Daoy (cell line): ENCODE measurements at places on chromosomes 7 and 10. TPM values are rescaled to one million over a fixed set of nuclear protein-coding genes. Genes with fewer than 3 reads are reported as not detected.

DNA sequence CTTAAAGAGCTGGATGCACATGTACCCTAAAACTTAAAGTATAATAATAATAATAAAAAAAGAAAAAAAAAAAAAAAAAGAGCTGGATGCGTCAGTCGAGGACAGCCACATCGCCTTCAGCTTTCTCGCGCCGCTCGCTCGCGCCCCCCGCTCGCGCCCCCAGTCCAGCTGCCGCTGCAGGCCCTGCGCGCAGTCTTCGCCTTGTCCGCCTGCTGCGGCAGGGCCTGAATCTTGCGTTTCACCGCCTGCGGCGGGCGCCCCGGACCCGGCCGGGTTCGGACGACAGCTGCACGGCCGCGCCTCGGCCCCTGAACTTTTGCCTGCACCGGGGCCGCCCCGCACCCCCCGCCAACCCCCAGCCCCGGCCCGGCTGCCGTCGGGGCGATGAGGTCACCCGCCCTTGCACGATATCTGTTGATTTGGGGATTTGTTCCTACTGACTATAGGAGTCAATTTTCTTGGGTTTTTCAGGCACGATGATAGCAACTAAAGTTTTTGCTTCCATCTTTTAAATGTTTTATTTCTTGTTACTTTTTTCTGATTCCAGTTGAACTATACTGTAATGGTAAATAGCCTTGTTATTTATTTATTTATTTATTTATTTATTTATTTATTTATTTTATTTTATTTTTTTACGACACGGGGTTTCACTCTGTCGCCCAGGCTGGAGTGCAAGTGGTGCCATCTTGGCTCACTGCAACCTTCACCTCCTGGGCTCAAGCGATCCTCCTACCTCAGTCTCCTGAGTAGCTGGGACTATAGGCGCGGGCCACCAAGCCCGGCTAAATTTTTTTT is 33.5 kb upstream of the CPN1 start:
- no peak for DNase-seq

- no peak for DNase-seq
These were observed 4.8 kb upstream of the VIPR2 start for GRCh38 chr7:159149488-159149887.

- peak; percentile 40 for DNase-seq
These were observed at the start of gene ALOX5 for GRCh38 chr10:45373576-45374349. Gene ALOX5 (plus strand): TSS chr10:45374216. CDS start chr10:45374280, 64 bp downstream.

DNA sequence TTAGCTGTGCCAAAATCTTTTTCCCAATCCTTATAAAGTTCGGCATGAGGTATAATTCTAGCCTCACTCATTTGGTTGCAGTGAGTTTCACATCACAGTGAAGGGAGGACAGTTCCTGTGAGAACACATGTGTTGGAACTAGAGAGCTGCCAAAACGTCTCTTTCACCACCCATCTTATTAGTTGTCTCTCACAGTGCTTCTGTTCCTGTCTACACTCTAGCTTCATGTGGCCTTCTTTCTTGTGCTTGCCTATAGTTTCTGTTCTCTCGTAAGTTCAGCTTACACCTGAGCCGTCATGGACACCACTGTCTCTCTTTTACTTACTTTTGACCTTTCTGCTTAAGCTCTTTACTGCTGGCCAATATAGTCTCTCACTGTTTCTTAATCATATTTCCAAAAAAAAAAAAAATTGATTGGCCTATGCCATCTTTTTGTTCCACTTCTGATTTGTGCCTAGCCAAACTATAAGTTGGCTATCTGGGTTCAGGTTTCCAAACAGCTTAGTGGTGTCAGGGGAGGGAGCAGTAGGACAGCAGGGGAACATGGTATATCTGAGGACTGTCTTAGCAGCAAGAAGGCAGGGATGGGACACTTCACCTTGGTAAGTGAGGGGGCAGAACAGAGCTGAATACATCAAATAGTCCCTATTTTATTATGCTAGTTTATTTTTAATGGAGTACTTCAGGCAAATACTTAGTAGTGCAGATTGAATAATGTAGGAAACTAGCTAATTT is 38.0 kb downstream of the ZNRF2 start:
- peak; percentile 41 for DNase-seq

CDHR3 gene
- total RNA-seq = 0.18 and 0.74 TPM in 2 replicates
